Stimulated activated naive CD4-positive, alpha-beta T cell treated with Interleukin-2 at 50 U/mL for 16 hours (primary cell): ENCODE measurements at places on chromosomes 11 and 22.

GRCh38 chr22:27405672-27406388 is 395.7 kb downstream of the MN1 start:
- no peak for DNase-seq

GRCh38 chr11:117818041-117818873 is 6.3 kb downstream of the FXYD2 start:
- peak; percentile 53 for DNase-seq

DNA sequence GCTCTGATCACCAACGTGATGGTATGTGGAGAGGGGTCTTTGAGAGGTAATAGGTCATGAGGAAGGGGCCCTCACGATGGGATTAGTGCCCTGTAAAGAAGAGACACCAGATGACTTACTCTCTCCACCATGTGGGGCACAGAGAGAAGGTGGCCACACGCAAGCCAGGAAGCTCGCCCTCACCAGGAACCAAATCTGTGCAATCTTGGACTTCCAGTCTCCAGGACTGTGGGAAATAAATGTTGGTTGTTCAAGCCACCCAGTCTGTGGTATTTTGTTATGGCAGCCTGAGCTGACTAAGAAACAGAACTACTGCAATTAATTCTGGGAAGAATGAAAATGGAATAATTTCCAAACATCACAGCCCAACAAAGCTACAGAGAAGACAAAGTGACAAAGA is 117.5 kb downstream of the SNX19 start:
- no peak for DNase-seq

DNA sequence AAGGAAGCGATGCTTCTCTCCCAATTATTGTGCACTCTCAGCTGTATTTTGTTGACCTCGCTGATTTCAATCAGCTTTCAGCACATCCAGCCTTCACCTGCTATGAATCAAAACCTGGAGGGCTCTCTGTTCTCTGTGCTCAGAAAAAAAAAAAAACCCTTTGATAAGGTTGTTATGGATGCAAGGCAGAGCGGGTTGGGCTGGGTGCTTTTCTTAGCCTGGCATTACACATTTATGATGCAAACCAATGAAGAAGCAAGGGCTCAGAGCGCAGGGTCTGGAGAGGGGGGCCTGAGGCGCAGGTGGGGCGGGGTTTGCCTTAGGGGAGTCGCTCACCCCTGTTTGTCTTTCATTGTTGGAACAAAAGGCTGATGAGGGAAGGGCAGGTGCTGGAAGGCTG is 86.0 kb upstream of the CADM1 start:
- DNase-seq: no peak

- no peak for DNase-seq
These were observed 703.3 kb downstream of the NELL1 start for GRCh38 chr11:21372672-21373071.

DNA sequence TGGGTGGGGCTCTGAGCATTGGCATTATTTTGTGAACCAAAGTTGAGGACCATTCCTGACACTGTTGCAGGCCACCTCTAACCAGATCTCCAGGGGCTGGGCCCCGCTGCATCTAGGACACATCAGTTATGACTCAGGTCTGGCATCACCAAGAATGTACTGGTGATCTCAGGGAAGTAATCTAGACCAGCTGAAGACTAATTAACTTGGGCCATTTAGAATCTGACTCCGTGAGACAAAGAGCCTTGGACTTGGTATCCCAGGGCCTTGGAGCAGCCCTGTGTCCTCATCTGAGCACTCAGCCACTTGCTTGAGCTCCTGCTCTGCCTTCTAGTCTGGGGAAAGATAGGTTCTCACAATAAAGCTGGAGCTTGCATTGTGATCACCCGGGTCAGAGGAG is 200.6 kb downstream of the KIRREL3 start:
- DNase-seq: no peak

DNA sequence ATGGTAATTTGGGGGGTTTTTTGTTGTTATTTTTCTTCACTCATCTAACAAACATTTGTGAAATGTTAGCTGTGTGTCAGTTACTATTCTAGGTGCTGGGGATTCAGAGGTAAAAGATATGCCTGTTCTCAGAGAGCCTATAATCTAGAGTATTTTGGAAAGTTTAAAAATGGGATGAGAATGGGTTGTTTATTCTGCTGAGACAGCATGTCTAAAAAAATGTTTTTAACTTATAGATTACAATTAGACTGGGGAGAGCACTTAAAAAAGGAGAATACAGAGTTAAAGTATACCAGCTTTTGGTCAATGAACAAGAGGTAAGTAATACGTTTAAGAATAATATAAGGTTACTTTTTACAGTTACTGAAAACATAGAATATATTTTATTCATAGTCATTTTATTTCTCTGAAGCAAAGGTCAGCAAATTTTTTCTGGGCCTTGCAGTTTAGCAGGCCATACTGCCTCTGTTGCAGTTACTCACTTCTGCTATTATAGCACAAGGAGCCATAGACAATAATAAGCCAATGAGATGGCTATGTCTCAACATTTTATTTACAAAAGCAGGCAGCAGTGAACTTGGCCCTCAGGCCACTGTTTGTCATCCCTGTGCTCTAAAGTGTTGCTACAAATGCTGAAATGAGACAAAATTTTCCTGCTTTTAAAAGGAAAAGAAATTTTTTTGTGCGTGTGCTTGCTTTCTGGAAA is 60.0 kb downstream of the DKK3 start:
- no peak for DNase-seq

GRCh38 chr11:102081313-102081712 is 28.9 kb upstream of the YAP1 start:
- no peak for DNase-seq

DNA sequence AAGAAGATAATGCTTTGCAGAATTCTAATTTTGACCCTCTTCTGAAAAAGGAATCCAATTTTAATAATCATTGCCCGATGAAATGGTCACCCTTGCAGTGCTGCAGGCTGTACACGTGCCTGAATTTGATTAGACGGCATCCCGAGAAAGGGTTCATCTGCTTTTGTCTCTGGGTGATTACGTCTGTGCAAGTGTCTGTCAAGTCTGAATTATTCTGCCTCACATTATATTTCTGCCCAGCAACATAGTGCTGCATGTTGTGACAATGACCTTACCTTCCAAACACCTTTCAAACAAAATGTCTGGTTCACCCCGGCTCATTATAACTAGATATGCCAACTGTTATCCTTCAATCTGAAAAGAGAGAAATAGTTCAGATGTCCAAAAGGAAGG is 164.1 kb downstream of the MAML2 start:
- DNase-seq: no peak

DNA sequence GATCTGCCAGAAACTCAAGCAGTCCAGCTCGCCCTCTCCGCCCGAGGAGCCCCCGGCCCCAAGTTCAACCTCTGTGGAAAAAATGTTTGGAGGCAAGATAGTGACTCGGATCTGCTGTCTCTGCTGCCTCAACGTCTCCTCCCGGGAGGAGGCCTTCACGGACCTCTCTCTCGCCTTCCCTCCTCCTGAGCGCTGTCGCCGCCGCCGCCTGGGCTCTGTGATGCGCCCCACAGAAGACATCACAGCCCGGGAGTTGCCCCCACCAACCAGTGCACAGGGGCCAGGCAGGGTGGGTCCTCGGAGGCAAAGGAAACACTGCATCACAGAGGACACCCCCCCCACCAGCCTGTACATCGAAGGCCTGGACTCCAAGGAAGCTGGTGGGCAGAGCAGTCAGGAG is 20.8 kb downstream of the USP35 start:
- no peak for DNase-seq

DNA sequence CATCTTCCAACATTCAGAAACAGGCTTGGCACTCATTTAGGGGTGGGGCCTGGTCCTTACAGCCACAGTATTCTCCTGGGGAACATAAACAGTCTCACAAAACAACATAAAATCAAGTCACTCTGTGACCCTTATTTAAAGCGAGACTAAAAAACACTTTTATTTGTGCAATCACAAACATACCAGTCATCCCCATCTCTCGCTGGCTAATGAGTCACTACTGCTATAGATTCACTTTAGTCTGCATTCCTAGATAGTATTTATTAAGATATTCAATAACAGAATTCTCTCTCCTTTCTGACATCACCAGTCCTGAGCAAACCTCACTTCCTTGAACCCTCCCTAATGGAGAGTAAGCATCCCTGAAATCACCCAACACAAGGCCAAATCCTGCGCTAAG is 68.0 kb downstream of the ZBTB44 start:
- no peak for DNase-seq

- DNase-seq: no peak
These were observed 32.7 kb downstream of the ARHGAP42 start for GRCh38 chr11:100719809-100720221.

DNA sequence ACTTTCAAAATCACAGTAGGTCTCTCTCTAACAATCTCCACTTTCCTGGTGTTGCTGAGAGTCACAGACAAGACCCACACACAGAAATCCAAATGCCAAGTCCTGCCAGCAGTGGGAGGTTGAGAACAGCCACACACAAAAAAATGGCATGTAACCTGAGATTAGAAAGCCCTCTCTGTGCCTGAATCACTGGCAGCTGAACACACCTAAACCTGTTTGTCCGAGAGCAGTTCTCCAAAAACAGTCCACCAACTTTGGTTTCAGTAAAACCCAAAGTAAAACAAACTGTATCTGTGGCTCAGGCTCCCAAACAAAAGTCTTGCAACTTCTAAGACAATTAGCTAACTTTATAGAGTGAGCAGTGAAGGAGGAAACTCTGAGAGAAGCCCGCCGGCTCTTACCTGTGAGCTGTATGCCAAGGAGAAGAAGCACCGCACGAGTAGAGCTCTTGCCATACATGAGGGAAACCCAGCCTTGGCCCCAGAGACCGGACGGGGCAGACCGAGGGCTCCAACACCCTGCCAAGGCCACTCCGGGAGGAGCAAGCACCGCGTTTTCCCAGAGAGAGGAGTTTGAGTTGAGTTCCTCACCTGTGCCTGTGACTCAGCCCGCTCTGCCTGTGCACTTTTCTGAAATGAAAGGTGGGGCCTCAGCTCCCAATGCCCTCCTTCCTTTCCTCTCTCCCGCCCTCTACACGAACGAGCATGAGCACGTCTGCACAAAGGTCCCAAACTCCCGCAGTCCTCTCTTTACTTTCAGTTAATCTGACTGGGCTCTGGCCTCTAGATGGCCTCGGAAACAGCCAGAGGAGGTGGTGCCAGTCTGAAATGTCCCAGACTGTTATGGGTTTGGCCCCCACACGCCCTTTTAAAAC is at the start of gene MPZL2:
MPZL2 (minus strand) TSS at position 603 of the 874 bp plus-strand sequence; CDS start at position 459, 144 bp downstream.
- DNase-seq: no peak

DNA sequence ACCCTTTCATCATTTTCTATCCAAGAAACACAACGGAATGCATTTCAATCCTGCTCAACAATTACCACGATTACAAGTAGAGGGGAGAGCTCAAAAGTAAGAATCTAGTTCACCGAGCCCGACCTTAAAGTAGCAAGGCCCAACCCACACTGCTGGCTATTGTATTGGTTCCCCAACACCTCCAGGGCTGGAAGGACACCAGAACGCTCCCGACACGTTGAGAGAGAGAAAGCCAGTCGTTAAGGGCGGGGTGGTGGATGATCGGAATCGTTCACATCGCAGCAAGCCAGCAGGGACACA is 690 bp downstream of the CKAP5 start:
- no peak for DNase-seq

GRCh38 chr22:35553341-35553740 is 12.7 kb downstream of the RASD2 start:
- no peak for DNase-seq

- DNase-seq: no peak
These were observed 52.1 kb downstream of the STIM1 start for GRCh38 chr11:3907590-3907989.

GRCh38 chr22:45263463-45264269 is 21.1 kb upstream of the UPK3A start:
- DNase-seq: no peak

- DNase-seq: peak; percentile 21
These were observed 3.0 kb downstream of the PTPRCAP start for GRCh38 chr11:67434395-67434881.

DNA sequence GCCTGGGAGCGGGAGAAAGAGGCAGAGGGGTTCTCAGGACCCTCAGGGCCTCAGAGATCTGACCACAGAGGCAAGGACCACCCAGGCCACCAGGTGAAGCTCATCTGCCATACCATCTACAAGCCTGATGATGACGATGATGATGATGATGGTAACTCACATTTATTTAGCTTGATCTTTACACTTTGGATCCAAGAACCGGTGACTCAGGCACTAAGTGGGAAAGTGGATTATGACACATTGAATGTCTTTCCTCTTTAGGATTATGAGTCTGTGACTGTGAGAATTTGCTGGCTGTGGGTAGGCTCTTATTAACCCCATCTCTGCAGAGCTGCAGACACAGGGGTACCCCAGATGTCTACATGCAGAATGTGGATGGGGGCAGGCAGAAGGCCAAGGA is 110.3 kb downstream of the DSCAML1 start:
- DNase-seq: no peak

DNA sequence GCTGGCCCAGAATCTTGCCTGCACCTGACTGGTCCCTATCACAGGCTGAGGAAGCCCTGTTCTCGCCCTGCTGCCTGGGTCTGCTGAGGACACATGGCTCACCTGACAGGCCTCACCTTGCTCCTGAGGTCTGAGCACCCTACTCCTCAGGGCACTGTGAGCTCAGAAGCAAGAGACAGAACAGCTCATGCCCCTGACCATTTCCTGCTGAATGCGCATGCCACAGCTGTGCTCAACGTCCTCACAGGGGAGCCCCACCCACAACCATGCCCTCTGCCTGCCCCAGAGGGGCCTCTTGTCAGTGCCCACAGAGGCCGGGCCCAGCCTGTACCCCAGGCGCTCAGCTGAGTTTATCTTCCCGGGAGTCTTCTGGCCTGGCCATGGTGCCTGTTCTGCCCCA is 2.8 kb upstream of the TSPO start:
- DNase-seq: no peak

DNA sequence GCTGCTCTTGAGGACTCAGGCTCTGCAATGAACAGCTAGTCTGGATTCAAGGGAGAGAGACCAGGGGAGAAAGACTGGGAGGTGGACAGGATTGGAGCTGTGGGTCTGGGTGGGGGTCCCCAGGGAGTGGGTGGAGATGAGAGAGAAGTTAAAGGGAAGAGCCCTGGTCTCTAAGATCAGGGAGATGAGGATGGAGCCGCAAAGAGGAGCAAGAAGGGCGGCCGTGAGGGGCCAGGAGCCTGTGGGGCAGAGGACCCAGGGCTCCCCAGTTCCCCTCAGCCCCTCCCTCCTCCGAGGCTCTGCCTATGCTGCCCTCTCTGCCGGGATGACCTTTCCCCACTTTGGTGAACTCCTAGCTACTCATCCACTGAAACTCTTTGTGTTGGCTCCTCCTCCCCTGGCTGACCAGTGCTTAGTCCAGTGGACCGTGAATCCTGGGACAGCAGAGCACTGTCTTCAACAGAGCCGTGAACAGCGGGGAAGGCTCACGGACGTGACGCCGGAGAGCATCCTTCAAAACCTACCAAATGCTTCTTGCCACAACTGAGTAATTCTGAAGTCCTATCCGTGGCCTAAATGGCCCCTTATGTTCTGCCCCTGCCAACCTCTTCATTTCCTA is 16.4 kb upstream of the RFPL3 start:
- DNase-seq: no peak

DNA sequence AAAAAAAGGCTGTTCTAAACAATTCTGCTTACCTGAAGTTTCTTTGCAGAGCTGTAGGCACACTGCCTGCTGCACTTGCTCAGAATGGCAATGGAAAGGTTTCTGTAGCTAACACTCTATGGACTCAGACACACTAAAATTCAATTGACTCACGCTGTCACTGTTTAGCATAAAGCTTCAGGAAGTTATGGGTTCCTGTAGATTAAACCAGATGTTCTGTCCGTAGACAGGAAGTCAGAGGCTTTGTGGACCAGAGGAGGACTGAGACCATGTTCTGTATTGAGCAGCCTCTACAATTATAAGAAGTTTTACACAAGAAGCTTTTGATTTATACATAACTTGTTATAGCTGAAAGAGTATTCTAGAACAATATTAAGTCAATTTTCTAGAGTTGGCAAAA is 70.4 kb downstream of the GLYATL1 start:
- DNase-seq: no peak
